ENCODE measurements at places on chromosomes 16 and 17.

- DNase-seq = no peak
These were observed 236.0 kb downstream of the IRX3 start for GRCh38 chr16:54050459-54051210.

DNA sequence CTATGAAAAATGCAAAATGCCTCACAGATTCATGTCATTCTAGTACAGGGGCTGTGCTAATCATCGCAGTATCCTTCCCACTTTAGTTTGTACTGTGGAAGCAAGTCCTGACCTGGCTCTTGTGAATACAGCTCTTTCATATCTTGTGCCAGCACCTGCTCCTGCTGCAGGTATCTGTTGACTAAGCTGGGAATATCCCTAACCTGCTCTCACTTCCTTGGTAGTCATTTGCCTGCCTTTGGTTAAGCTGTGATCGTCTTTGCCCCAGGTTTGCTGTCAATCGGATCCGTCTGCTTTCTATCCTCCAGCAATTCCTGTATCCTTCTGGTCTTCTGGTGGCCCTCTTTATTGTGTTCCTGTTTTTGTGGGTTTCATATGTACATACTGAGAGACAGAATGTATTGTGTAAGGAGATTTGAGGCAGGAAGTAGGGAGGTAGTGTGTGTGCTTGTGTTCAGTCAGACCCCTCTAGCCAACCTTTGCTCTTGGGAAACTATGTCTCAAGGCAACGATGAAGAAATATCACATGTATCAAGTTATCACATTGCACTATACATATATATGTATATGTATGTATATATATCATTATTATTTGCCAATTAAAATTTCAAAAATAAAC, 7.7 kb upstream of the GINS3 start:
- DNase-seq = no peak

DNA sequence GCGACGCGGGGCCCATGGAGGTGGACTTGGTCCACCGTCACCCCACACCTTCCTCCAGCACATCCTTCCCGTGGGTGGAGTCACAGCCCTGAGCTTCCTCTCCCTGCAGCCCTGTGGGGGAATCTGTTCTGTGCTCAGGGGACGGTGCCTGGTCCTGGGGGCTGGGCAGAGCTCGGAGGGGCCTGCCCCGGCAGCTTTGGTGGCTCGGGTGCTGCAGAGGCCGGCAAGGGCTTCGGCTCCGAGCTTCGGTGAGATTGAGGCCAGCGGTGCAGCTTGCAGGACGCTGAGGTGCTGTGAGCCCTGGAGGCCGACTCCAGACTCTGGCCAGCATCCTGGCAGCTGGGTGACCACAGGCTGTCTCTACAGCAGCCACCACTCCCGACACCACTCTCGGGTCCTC, 36.4 kb downstream of the METRNL start:
- DNase-seq = no peak

DNA sequence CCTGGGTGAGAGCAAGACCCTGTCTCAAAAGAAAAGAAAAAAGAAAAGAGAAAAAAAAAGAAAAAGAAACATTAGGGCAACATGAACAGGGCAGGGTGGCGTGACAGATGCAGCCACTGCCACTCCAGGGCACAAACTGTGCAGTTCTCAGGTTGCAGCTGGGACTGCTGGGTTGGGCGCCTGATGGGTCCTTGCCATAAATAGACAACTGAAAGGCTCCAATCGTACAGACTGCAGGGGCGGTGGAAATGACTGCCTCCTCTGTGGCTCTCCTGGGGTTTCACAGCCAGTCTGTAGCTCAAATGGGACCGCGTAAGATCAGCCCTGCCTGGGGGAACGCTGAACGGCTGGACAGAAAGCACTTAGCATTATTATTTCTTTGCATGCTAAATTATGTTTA, 130.7 kb downstream of the CPPED1 start:
- no peak for DNase-seq

- DNase-seq = no peak
These were observed 3.2 kb upstream of the PHLPP2 start for GRCh38 chr16:71727551-71728324.

- DNase-seq = no peak
These were observed 55.7 kb downstream of the PLD6 start for GRCh38 chr17:17150448-17150800.

DNA sequence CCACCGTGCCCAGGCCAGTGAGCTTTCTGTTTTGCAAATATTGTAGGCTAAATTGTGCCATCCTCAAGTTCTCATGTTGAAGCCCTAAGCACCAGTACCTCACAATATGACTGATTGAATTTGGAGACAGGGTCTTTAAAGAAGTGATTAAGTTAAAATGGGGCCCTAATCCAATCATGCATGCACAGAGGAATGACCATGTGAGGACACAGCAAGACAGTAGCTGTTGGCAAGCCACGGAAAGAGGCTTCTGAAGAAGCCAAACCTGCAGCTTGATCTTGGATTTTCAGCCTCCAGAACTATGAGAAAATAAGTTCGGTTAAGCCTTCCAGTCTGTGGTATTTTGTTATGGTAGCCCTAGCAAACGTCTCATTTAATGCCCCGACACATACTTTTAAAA, 24.9 kb downstream of the TOM1L2 start:
- no peak for DNase-seq

- DNase-seq = no peak
These were observed 18.7 kb upstream of the MAPK3 start for GRCh38 chr16:30141750-30142149.

Data from stimulated activated naive CD4-positive, alpha-beta T cell treated with Interleukin-2 at 50 U/mL for 16 hours (primary cell).